Right lobe of liver (tissue), 6 donors: ENCODE measurements at places on chromosomes 7 and 10. TPM values are rescaled to one million over a fixed set of nuclear protein-coding genes. Genes with fewer than 3 reads are reported as not detected.

- DNase-seq, result no peak
Measured at GRCh38 chr7:150838965-150839650, 13.2 kb upstream of the AOC1 start.

DNA sequence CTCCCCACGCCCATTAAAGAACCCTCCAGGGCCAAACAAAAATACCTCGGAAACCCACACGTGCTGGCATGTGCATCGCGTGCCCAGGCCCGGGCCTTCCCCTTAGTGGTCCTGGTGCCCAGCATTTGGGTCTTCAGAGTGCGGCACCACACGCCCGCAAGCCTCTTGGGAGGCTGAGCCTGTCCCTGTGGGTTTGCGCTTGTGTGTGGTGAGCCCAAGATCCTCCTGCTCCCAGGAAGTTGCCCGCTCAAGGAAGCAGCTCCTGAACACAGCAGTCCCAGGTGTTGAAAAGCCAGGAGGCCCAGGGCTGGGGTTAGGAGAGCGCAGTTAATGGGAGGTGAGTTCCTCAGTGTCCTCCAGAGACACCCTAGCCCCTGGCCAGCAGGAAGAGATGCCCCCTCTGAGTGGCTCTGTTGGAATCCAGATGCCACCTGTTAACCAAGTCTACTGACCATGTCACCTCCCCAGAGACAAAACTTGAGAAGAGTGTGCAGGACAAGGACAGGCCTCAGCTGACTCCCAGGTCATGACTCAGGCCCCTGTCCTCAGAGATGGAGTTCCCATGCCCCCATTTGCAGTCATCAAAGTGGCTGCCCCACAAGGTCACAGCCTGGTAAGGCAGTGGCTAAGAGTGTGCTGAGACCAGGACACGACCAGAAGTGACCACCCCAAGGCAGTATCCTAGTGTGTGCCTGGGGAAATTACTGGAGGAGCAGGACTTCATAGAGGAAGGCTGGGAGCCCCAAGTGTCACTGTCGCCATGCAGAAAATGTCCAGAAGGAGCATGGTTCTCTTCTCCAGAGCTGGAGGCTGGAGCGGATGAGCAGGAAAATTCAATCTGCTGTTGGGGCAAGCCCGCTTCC, 5.2 kb downstream of the FZD9 start:
- DNase-seq, result no peak

LLCFC1 gene
- total RNA-seq, result not detected

HELLS gene
- 1.3 TPM for total RNA-seq

CCDC146 gene
- 4.4 TPM for total RNA-seq

FGFR2 gene
- 17.0 TPM for total RNA-seq

CDC14C gene
- total RNA-seq, result not detected
